ENCODE measurements at places on chromosomes 5 and 9. TPM values are rescaled to one million over a fixed set of nuclear protein-coding genes. Genes with fewer than 3 reads are reported as not detected.

Gene MELK
- total RNA-seq: 0.58 TPM

Gene FBP2
- not detected for total RNA-seq

Gene CDKN2B-AS1
- 3.9 TPM for total RNA-seq

Gene HMGCR
- total RNA-seq: 13.7 TPM

Gene PCDHB9
- 1.9 TPM for total RNA-seq

Gene CD274
- 3.5 TPM for total RNA-seq

Gene GMCL2
- not detected for total RNA-seq

Gene SLC6A3
- total RNA-seq: not detected

Gene MARCHF11
- not detected for total RNA-seq

- no peak for ATAC-seq
These were observed 62.4 kb downstream of the KIAA1958 start for GRCh38 chr9:112548836-112549595.

DNA sequence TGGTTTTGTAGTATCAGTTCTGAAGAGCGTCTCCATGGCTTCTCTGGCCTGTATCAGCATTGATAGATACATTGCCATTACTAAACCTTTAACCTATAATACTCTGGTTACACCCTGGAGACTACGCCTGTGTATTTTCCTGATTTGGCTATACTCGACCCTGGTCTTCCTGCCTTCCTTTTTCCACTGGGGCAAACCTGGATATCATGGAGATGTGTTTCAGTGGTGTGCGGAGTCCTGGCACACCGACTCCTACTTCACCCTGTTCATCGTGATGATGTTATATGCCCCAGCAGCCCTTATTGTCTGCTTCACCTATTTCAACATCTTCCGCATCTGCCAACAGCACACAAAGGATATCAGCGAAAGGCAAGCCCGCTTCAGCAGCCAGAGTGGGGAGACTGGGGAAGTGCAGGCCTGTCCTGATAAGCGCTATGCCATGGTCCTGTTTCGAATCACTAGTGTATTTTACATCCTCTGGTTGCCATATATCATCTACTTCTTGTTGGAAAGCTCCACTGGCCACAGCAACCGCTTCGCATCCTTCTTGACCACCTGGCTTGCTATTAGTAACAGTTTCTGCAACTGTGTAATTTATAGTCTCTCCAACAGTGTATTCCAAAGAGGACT is 1.5 kb downstream of the GPR21 start:
- peak; percentile 34 for ATAC-seq

DNA sequence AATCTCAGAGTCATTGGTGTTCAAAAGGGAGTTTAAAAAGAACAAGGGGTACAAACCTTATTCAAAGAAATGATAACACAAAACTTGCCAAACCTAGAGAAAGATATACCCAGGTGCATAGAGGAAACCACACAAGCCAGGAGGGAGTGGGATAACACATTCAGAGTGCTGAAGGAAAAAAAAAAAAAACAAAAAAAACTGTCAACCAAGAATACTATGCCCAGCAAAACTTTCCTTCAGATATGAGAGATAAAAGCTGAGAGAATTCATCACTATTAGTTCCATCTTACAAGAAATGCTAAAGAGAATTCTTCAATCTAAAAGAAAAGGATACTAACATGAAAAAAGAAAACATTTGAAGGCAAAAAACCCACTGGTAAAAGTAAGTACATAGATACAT is 11.5 kb upstream of the TESK1 start:
- no peak for ATAC-seq

GRCh38 chr5:116876240-116876840 is 301.7 kb upstream of the SEMA6A start:
- ATAC-seq: no peak

- no peak for ATAC-seq
These were observed 8.8 kb downstream of the PLGRKT start for GRCh38 chr9:5428794-5429528.

GRCh38 chr9:89097219-89097618 is 81.4 kb downstream of the SHC3 start:
- ATAC-seq: no peak

DNA sequence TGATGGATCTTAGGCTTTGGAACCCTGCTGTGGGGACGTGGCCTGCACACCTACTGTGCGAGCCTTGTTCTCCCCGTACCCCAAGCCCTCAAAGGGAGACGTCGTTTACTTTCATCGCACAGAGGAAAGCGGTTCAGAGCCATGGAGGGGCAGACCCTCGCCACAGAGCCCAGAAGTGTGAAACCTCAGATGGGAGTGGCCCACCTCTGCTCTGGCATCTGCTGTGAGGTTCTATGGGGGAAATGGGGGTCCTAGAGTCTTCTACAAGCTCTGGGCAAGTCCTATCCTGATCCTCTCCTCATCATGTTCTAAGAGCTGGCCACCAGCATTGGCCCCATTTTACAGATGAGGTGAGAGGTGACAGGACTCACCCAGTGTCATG is 3.7 kb upstream of the RNF44 start:
- ATAC-seq: no peak

DNA sequence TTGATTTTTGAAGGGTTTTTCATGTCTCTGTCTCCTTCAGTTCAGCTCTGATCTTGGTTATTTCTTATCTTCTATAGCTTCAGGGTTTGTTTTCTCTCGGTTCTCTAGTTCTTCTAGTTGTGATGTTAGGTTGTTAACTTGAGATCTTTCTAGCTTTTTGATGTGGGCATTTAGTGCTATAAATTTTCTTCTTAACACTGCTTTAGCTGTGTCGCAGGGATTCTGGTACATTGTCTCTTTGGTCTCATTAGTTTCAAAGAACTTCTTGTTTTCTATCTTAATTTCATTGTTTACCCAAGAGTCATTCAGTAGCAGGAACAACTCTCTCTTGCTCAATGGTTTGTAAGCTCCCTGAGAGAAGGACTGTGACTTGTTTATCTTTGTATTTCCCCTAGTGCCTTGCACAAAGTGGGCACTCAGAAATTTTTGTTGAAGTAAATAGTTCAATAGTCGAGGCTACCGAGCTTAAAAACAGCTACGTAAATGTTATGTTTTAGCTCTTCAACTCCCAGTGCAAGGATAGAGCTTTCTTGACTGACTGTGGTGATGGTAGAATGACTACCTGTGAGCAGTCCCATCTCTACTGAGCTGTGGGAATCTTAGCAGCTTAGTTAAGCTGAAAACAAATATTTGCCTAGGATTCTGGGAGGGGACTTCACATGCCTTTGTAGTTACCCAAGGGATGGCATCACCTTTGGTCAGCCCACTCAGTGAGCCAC is 225.8 kb upstream of the ELL2 start:
- no peak for ATAC-seq

GRCh38 chr9:132027752-132028663 is 51.7 kb downstream of the MED27 start:
- no peak for ATAC-seq
